Vagina (tissue), 2 donors: ENCODE measurements at places on chromosomes 13 and 19.

DNA sequence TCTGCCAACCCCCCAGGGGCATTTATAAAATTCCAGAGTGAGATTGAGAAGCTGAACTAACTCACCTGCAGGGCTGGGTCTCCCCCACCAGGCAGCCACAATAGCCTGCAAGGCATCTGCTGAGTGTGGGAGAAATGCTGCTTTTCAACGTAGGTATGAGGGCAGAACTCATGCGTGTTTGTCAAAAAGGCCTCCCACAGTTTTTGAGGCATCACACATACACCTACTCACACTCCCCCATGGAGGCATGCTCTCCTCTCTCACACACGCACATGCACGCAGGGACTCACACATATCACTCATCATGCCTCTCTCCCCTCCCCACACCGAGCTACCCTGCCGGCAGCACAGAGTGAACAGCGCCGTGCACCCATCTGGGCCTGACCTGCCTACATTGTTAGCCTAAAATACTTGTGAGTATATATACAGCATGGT lies 390.5 kb downstream of the FGF9 start:
- DNase-seq, result no peak

DNA sequence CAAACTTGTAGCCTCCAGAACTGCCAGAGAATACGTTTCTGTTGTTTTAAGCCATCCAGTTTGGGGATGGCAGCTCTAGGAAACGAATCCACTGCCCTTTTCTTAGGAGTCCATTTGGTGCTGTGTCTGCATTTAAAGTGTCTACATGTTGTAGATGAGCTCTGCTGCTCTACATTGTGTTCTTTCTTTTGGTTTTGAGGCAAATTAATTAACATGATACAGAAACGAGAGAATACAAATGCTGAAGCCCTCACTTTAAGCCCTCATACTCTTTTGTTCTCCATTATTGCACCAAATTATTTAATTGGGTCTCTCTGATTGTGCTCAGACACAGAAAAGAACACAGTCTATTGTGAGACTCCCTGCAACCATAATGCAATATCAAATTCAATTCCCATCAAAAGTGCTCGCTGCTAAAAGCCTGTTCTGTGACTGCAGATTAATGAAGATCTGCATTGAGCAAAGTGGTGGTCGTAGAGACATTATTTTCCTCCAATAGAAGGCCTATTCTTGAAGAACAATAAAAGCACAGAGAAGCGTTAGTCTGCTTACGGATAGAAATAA lies 166.3 kb upstream of the SOX21 start:
- no peak for DNase-seq

DNA sequence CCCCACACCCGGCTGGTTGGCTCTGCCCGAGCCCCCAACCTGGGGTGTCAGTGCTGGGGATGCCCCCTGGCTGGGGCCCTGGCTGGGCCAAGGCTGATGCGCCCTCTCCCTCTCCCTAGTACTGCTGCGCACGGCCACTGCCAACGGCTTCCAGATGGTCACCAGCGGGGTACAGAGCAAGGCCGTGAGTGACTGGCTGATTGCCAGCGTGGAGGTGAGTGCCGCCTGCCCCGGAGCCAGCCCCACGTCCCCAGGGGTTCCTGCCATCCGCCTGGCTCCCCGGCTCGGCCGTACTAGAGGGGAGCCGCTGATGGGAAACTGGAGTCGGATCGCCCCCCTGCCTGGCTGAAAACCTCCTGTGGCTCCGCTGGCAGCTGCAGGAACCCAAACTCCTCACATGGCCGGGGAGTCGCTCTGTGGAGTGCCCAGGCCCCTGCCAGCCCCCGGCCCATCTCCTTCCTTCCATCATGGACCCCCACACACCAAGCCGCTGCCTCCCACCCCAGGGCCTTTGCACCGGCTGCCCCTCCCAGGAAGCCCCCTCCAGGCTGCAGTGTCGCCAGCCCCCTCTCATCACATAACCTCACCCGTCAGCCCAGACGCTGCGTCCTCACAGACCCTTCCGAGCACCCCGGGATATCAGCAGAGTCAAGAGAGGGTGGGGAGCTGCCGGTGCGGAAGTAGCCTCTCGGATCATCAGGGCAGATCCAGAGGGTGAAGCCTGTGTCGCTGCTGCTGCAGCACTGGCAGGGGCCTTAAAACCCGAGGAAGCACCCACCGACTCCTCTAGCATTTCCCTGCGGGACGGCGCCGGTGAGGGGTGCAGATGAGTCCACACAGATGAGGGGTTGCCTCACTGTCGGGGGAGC lies 10.6 kb downstream of the NCLN start:
- DNase-seq, result no peak

GRCh38 chr13:42367831-42368230 lies 95.9 kb downstream of the AKAP11 start:
- no peak for DNase-seq

DNA sequence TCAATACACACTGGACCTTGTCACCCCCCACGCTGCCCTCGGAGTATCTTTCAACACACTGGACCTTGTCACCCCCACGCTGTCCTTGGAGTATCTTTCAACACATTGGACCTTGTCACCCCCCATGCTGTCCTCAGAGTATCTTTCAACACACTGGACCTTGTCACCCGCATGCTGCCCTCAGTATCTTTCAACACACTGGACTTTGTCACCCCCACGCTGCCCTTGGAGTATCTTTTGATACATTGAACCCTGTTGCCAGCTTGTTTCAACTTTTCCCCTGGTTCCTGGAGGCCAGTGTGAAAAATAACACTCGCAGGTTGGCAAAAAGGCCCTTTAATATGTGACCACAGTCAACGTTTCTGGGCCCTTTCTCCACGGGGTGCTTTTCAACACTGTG lies 247.8 kb downstream of the TEX29 start:
- DNase-seq, result no peak

DNA sequence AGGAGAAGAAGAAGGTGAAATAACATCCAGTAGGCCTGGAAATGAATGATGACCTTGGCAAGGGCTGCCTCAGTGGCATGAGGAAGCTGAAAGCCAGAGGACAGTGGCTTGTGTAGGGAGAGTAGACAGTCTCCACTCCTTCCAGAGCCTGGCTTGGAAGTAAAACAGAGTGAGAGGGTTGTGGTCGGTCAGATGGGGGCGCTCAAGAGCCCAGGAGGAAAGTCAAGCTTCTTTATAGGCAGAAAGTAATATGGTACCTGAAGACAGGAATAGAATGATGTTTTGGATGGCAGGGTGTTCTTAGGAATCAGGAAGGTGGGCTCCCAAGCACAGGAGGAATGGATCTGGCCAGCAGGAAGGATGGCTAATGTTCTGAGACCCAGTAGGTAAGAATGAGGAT lies 75.1 kb upstream of the TSC22D1 start:
- no peak for DNase-seq

DNA sequence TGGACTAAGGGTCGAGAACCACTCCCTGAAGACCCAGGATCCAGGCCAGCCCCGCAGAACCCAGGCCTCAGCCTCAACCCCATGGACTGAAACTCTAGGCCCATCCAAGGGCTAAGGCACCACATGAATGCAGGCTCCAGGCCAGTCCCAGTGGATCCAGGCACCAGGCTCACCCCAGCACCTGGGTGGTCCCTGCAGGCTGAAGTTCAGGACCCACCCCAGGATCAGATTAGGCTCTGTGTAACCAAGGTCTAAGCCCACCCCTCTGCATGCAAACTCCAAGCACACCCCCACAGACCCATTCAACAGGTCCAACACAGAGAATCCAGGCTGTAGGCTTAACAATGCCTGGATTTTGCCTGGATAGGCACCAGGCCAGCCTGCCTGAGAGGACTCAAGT lies 1876.2 kb downstream of the PCDH9 start:
- no peak for DNase-seq

GRCh38 chr13:83716121-83716520 lies 166.2 kb downstream of the SLITRK1 start:
- no peak for DNase-seq

- no peak for DNase-seq
Measured at GRCh38 chr19:46954993-46955812, 64.4 kb upstream of the NPAS1 start.

- DNase-seq, result no peak
Measured at GRCh38 chr13:51635137-51635878, 51.0 kb downstream of the WDFY2 start.

DNA sequence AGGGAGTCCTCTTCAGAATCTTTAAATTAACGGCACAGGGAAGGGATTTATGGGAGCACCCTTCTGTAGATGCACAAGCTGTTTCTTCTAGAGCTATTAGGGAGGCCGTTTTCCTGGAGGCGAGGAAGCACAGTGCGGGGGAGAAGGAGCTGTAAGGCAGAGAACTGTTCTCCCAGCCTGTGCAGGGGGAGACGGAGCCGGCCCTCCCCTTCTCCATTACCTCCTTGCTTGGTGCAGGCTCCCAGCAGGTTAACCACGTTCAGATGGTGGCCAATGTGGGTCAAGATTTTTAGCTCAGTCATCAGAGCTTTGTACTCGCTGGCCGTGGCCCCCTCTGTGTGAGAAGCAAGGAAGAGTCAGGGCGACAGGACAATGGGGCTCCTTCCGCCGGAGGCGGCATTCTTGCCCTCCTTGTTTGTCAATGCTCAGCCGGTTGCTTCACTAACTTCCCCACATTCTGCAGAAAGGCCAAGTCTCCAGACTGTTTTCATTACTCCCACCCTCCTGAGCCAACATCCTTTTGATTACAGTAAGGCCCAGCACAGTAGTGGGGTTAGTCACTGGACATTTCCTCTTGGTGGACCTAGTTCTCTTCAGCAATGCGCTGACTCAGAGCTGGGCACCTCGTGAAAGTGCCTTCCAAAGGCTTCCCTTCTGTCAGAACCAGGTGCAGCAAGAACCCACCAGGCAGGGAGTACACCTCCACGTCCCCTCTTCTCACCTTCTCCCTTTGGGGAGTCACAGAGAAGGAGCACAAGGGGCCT lies 165.4 kb downstream of the FLT1 start:
- no peak for DNase-seq
